Inflammatory macrophage (primary cell): ENCODE measurements at places on chromosomes 5 and 9.

- peak; percentile 34 for DNase-seq
Observed at GRCh38 chr9:94002316-94003140, 47.4 kb upstream of the BARX1 start.

DNA sequence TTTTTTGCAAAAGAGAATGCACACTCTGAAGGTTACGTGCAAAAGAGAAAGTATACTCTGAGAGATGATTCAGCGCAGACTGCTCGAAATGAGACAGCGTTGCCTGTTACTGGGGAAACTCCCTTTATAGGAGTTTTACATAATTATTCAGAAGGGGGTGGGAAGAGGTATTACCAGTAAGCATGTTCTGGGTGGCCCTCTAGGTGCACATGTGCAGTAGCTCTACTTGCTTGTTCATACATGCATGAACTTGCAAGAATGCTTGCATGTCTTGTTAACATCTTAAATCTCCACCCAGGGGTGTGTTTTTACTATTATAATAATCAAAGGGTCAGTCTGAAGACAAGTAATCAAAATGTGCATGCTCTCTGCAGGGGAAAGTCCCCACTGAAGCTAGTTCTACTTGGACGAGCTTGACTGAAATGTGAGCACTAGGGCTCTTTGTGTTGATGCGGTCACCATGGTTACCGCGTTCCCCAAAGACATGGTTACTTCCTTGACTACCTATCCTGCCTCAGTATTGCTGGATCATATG lies 75.5 kb downstream of the SGCD start:
- DNase-seq, result no peak

DNA sequence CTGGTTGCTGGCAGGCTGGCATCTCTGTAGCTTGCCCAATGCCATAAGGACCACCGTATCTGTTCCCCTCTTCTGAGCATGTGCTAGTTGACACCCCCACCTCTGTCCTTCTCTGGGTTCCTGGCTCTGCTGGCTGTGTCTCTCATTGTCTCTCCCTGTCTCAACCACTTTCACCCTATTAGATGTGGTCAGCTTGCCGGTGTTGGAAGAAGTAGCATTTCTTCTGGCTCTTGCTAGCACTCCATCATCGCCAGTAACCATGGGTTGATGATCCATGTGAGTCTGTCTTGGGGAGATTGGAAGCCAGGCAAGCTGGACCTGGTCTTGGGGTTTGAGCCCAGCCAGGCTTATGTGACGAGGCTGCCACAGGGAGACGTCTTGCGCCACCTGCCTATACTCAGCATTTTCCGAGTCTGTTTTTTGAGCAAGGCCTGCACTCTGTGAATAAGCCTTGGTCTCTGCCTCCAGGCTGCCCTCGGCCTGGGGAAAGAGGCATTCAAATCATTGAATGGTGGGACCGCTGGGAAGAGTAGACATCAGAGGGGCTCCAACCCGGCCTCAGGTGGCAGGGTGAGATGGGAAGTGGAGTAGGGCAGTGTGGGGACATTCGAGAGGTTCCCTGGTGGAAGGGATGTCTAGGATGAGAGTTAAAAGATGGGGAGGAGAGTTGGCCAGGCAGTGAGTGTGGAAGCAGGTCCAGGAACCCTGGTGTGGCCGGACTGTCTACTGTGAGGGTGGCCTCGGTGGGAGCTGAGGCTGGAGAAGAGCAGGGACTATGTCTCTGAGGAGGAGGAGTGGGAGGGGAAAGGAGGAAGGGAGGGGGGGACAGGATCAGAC lies 74.3 kb downstream of the ZNF618 start:
- no peak for DNase-seq

DNA sequence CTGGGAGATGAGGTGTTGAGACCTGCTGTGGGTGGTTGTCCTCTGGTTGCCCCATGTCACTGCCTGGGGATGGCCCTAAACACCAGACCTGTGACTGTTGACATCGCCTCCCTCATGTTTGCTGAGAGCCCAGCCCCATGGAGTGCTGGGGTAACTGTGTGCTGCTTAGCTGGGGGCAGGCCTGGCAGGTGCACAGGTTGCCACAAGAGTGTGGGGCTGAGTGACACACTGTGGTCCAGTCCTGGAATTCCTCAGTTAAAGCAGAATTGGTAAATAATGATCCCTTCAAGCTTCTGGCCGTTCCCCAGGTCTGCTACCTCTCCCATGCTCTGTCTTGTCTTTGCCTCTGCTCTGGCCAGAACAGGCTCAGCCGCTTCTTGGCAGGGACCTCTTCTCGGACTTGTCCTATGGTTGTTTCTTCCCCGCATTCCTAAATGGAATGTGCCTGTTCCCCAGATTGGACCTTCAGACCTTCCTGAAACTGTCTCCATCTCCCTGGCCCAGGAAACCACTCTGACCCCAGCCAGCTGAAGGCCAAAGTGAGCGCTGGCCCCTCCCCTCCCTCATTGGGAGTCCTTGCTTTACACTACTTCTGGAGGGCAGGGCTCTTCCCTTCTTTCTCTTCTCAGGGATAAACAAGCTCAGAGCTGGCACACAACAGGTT lies 61.2 kb upstream of the PITX1 start:
- DNase-seq, result no peak

GRCh38 chr9:69743930-69744329 lies 15.9 kb downstream of the PTAR1 start:
- DNase-seq, result no peak

DNA sequence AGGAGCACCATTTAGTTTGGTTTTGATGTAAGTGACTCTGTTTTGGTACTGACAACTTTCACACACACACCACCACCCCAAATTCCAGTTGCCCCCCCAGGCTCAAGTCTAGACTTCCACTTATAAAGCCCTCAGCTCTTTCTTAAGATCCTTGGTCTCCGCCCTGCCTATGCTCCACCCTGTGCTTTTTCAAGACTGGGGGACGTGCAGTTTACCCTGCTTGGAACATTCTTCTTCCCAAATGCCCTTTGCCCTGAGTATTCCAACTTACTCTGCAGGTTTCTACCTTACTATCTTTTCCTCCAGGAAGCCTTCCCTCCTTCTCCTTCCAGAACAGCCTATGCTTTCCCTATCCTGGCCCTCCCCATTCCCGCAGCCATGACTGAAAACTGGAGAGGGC lies 1.5 kb upstream of the TRIM14 start:
- DNase-seq, result no peak

GRCh38 chr9:72633966-72634365 lies 112.6 kb downstream of the TMC1 start:
- peak; percentile 94 for DNase-seq

- no peak for DNase-seq
Observed at GRCh38 chr9:38421498-38422211, 2.6 kb downstream of the IGFBPL1 start.

GRCh38 chr9:69028754-69029153 lies 6.8 kb upstream of the FXN start:
- no peak for DNase-seq

- no peak for DNase-seq
Observed at GRCh38 chr9:81868145-81868544, 60.1 kb upstream of the SPATA31D4 start.

DNA sequence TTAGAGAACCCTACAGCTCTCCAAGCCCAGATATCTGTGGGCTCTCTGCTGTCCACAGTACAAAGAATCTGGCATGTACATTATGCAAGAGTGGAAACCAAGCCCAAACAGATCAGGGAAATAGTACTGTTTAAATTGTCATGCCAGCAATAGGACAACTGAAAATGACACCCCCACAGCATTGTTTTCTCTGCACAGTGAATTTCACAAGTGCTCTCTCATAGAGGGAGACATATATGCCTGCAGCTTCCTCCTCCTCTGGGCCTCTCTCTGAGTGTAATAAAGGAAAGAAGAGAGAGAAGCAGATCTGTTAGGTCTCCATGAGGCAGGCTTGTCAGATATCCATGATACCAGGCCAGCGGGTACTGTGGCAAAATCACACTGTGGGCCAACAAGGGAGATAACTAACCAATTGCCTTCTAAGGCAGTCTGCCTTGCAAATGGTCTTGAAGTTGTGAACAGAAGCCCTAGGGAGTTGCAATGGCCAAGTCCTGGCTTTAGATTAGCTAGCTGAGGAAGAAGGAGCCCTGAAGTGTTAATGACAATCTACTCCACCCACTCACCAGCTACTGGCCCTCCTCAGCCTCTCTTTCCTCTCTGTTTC lies 54.4 kb upstream of the JMY start:
- DNase-seq, result peak; percentile 84

DNA sequence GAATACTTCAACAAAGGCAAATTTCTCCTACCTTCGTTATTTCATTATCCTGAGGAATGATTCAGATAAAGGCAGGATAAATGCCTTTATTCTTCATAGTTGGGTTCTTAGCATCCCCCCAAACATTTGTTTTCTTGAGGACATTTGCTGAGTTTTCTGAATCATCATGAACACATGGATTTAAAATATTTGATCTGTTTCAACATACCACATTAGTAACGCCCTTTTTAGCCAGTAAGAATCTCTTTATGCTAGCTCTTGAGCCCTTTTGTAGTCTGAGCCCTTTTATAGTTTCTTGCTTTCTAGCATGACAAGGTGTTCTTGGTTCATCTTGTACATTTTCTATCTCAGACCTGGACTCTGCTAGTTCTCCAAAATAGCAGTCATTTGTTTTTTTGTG lies 27.9 kb downstream of the SKIC3 start:
- DNase-seq, result no peak

DNA sequence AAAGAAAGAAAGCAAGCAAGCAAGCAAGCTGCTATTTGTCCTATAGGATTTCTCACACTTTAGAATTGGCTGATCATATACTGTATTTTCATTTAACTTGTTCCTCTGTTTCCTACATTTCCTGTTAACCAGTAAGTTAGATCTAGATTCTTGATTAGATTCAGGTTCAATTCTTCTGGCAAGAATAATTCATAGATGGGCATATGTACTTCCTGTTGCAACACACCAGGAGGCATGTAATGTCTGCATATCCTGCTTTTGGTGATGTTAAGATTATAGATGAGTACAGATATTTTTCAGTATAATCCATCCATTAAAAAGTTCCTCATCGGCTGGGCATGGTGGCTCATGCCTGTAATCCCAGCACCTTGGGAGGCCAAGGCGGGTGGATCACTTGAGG lies 10.8 kb upstream of the KIF27 start:
- no peak for DNase-seq

- no peak for DNase-seq
Observed at GRCh38 chr5:143828710-143829109, 16.7 kb downstream of the HMHB1 start.

DNA sequence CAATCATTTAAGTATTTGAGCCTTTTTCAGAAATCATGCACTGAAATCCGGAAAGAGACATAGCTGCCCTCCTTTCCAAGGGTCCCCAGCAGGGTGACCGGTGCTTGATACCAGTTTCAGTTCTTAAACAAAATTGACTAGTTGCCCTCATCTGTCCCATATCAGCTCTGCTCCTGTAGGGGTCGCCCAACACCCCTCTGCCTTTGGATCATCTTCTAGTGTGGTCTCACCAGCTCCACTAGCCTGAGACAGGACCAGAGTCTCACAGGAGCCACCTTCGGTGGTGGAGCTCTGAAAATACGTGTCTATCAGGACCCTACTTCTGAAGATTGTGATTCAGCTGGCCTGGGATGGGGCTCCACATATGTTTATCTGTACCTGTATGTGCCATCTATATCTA lies 428.2 kb downstream of the ENC1 start:
- peak; percentile 22 for DNase-seq
